ENCODE measurements at places on chromosomes 7 and 10.

GRCh38 chr7:84157171-84157570 is 37.4 kb downstream of the SEMA3A start:
- no peak for DNase-seq

DNA sequence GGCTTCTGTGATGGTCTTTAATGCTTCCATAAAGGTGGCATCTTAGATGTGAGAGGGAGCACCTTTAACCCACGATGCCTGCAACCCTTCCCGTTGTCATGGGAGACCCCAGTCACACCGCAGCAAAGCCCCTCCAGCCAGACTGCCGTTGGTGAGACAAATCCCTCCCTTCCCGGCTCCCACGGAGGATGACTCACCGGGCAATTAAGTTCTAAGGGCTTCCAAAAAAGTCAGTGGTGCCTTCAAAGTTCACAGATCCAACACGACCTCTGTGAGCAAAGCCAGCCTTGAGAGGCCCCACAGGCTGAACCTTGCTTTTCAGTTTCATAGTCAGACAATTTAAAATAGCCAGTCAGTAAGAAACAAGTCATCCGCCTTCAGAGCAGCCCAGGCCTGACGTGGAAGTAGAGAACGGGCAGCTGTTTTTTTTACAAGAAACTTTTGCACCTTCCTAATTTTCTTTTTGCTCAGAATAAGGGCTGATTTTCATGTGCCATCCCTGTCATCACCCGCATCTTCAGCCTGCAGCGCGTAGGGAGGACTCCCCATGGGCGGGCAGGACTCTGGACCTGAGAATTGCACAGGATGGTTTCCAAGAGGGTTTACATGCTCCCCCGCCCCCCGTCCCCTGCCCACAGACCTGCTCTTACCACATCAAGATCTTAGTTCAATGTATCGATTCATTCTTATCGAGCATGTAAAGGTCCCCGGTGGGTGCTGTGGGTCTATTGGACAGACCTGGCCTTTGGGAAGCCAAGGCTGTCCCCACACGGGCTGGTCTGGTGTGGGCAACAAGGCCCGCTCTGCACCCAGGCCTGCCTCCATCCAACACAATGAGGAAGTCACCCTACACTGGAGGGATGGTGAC is 333.9 kb downstream of the DNAJB6 start:
- DNase-seq, result no peak

DNA sequence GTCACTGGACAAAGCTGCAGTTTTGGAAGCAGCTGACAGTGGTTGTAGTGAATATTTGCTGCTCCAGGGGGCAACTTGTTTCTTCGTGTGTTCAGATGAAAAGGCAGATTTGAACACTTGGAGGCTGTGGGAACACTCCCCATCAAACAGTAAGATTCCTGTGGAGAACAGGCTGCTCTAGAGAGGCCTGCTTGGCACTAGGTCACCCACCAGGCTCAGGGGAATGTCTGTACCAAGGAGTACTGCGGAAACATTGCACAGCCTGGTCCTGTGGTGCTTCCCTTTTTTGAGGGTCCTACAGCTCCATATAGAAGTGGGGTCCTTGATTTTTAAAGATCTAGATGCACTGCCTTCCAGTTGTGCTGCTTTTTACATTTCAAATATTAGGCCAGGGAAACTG is 97.5 kb downstream of the CXCL12 start:
- DNase-seq, result no peak

- DNase-seq, result no peak
Observed at GRCh38 chr10:30782537-30783461, 153.2 kb upstream of the LYZL2 start.

GRCh38 chr10:68261132-68261856 is 29.4 kb upstream of the ATOH7 start:
- DNase-seq, result no peak

DNA sequence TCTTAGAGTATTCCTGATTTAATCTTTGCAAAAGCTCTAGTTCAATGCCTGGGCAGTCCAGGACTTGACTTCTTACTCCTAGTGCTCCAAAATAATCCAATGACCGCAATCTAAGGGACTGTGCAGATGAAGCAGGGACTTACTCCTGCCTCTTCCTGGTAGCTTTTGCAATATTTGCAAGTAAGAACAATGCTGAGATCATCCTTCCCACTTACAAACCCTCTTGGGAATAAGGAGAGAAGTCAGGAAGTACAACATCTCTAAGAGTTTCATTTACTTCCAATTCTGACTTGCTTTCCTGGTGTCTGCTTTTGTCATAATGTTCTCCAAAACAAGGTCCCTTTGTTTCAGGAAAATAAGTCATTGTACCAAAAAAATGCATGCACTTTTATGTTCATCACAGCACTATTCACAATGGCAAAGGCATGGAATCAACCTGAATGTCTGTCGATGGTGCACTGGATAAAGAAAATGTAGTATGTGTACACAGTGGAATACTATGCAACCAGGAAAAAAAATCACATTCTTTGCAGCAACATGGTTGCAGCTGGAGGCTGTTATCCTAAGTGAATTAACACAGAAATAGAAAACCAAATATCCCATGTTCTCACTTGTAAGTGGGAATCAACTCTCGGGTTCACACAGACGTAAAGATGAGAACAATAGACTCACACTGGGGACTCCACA is 7.1 kb upstream of the KCNMA1 start:
- no peak for DNase-seq

DNA sequence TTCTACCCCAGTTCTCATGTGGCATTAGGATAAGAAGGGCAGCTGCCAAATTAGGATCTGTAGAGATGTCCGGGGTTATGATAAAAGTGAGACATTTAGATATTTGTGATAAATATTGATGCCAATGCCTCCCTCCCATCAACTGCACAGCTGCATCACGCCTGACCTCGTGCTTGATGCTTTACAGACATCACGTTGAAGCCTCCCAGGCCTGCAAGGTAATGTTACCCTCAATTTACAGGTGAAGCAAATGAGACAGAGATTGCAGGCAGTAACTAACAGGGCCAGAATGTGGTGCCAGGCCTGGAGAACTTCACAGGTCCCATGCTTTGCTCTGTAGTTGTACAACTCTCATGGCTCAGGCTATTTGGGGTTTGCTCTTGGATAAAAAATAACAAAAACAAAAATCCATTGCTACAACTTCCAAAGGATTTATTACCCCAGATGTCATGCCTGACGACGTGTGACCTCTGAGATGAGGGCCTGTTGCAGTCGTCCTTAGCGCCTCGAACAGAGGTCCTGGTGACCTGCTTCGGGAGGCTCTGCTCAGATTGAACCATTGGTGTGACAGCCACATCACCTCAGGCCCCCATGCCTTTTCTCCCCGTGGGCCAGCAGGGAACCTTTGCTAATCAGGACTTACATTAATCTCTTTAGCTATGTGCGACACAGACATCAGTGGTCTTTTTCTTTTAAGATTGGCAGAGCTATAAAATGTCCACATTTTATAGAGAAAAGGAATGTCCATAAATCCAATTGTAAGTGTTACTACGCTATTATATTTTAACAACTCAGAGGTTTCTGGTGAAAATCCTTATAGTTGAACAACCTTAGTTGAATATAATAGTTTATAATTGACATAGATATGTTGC is 169.3 kb downstream of the ADAM12 start:
- DNase-seq, result no peak

- DNase-seq, result no peak
Observed at GRCh38 chr10:59750155-59750945, 2.9 kb downstream of the MRLN start.

DNA sequence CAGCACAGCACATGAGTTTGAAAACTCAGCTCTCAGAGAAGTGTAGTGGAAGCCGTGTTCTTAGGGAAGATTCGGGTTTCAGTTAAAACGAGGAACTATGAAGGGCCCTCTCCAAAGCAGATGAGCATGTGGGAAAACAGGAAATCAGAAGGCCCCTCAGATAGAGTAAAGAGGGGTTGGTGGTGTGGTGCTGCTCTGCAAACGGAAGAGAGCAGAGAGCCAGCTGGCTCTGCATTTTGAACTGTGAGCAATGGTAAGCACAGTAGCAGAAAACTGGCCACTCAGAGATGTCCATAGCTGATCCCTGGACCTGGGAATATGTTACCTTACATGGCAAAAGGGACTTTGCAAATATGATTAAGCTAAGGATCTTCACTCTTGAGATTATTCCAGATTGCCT is 27.9 kb upstream of the CUL1 start:
- no peak for DNase-seq

DNA sequence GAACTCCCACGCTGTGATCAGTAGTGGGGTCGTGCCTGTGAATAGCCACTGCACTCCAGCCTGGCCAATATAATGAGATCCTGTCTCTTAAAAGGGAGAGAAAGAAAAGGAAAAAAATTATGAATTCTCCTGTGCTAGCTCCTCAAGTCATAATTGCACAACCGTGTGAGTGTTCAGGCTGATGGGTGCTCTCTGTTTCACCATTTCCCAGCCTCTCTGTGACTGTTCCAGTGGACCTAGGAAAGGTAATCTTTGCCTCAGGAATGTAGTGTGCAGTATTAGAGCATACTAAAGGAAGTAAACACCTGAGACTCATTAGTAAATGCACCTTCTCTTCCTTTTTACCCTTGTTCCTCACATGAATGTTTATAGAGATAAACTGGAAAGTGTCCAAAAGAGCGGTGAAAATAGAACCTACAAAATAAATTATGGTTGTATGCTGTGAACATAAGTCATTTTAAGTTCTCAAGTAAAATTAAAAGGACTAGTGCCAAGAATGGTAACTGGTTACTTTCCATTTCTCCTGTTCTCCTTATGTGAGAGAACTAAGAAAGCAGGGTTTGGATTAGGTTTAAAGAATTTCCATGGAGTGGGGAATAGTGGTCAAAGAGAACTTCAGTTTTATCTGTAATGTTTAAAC is 42.7 kb downstream of the INPP5F start:
- DNase-seq, result no peak

- no peak for DNase-seq
Observed at GRCh38 chr10:84665211-84665610, 336.8 kb downstream of the CCSER2 start.

DNA sequence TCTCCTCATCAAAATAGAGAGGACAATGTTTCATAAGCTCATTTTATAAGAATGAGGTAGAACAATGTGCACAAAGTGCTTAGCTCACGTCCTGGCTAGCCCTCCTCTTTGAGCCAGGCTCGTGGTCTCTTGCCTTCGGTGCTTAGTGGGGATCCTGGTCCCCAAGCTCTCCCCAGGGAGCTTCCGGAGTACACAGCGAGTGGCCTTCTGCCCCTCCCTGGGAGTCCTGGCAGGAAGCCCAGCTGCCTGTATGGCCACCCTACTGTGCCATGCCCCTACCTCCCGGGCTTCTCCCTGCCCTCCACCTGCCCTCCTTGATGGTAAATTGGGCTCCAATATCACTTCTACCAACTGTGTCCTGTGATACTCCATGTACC is 868 bp downstream of the MYO1G start:
- no peak for DNase-seq

DNA sequence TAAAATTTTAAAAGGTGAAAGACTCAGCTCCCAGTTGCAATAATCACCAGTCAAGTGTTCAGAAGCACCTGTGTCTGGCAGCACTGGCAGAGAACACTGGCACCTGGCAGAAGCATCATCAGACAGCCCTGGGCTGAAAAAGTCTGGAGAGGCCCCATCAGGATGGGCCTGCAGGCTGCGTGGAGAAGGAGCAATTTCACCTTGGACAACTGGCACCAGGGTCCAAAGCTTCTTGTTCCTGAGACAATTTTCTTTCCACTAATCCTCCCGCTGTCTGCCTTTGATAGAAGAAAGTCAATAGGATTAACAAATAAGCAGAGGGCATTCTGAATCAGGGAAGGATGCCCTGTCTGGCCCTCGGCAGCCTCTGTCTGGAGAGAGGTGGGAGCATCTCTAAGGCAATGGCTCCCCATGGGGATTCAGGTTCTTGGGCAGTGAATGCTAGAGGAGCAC is 6.5 kb downstream of the COBL start:
- DNase-seq, result no peak

- no peak for DNase-seq
Observed at GRCh38 chr7:82726038-82726800, 282.6 kb upstream of the CACNA2D1 start.

- DNase-seq, result peak; percentile 82
Observed at GRCh38 chr7:37342688-37343471, 105.8 kb downstream of the ELMO1 start.

GRCh38 chr10:44647877-44648542 is 263.1 kb upstream of the CXCL12 start:
- DNase-seq, result no peak

DNA sequence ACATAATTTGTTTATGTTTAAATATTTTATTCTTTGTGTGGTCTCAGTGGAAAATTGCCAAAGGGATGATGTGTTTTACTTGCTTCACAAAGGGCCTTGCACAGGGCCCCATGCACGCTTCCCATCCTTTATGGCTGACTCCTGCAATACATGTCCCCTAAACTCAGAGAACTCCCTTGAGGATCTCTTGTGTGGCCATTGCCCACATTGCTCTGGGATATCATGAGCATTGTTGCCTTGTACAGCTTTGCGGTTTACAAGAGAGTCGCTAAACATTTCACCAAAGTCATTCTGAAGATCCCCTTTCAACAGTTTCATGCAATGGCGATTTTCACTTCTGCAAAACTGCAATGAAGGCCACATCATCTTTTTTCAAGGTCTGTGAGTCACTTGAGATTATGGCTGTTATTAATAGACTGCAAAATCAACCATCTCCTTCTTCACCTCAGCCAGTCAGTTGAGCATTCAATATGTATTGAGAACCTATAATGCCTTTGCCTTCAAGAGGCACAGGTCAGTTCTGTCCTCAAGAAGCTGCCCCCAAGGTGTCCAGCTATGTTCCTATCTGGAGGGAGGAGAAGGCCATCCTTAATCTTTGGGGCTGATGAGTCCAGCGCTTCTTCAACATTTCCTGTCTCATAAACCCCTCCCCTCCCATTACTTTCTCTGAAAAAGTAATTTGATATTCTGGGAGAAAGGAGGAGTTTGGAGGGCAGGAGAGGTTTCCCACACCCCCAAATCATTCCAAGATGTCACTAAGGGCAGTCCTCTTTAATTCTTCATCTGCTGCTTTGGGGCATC is 108.1 kb downstream of the CCDC71L start:
- no peak for DNase-seq

DNA sequence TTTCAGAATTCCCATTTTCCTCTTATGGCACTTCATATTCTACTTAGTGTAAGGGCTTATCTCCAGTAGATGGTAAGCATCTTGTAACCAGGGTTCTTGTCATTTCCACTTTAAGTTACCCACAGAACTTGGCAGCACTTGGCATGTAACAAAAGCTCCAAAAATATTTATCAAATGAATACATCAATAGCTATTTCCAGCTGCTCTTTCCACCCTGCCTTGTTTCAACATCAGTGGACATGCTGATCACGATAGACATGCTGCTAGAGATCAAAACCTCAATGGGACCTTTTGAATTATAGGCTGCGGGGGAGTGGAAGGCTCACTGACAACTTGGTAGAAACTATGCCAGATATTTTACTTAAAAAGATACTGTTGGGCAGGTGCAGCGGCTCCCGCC is 32.9 kb downstream of the HOXA1 start:
- DNase-seq, result no peak

DNA sequence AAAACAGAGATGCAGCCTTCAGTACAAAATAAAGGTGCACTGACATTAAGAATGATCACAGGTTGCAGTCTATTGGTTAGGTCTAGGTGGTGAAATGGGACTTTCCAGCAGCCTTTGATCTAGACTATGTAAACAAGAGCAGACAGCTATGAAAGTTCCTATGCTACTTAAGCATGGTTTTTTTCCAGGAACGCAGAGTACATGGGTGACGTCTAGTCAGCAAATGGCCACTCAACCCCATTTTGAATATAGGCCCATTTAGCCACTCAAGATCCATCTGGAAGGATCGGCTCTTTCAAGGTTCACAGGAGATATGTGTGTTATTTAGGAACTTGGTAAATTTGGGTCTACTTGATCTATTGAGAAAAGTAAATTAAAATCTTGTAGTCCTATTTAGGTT is 1424.6 kb upstream of the LRRTM3 start:
- DNase-seq, result peak; percentile 27

GRCh38 chr7:96508371-96508770 is 186.5 kb upstream of the SLC25A13 start:
- DNase-seq, result no peak
